ENCODE measurements at places on chromosomes 7 and 10.
A peak's percentile ranks its signal among the peaks of the same experiment; 100 is the strongest.

- no peak for DNase-seq
These were observed 4.6 kb downstream of the VAX1 start for GRCh38 chr10:117133273-117134055.

DNA sequence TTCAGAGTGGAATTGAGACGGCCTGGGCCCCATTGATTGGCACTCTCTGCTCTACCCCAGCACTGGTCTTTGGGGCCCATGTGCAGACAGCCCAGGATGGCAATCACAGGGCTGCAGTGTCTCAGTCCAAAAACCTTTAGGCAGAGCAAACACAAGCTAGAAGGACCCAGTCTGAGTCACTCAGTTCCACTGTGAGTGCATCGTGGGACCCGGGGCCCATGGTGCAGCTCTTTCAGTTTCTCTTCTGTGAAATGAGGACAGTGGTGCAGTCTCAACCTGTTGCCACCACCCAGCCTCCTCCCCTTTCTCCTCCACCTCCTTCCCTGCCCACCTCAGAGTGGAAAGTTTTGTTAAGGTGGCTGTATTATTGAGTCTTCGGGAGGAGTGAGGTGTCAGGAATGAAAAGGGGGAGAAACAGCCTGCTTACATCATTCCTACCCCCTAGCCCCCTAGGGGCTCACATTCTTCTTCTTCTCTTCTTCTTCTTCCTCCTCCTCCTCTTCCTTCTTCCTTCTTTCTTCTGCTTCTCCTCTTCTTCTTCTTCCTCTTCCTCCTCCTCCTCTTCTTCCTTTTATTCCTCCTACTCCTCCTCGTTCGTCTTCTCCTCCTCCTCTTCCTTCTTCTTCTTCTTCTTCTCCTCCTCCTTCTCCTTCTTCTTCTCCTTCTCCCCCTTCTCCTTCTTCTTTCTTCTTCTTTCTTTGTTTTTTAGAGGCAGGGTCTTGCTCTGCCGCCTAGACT, 19.5 kb upstream of the CARD11 start:
- DNase-seq, result no peak

GRCh38 chr10:133242611-133243356, 5.1 kb downstream of the VENTX start:
- DNase-seq, result no peak

DNA sequence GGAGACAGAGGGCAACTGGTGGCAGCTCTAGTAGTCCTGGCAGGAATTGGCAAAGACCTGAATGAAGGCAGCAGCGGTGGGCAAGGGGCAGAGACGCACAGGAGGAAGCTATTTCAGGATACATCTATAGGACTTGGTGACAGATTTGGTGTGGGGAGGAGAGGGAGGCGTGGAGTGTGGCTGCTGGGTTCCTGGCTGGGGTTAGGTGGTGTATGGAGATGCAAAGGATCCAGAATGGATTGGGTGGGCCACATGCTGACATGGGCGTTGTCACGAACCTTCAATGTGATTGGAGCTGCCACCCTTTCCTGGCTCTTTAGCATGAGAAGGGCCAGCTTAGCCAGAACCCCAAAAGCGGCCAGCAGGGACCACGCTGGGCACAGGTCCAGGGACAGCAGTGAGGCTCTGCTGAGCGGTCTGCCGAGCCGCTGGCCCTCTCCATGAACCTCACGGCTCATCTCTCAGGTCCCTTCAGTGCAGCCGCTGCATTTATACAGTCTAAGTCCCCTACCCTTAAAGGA, 10.2 kb upstream of the ADCY1 start:
- peak; percentile 70 for DNase-seq

DNA sequence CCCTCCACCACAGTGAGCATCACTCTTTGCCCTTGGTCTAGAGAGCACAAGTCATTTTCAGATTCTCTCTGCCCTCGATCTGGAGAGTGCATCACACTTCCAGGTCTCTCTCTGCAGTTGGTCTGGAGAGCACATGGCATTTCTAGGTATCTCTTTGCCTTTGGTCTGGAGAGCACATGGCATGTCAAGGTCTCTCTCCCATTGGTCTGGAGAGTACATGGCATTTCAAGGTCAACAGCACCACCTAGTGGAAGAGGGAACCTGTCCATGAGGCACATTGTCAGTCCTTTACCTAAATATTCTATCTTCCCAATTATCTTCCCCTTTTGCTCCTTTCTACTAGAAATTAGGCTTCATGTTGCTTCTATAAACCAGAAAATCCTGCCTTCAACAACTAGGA, 1139.4 kb downstream of the XPNPEP1 start:
- no peak for DNase-seq

GRCh38 chr10:1514681-1515080, 222.6 kb downstream of the ADARB2 start:
- no peak for DNase-seq

GRCh38 chr10:47370015-47370767, 13.9 kb downstream of the ZNF488 start:
- peak; percentile 9 for DNase-seq

- DNase-seq, result no peak
These were observed 36.9 kb upstream of the TUBB8 start for GRCh38 chr10:86031-86430.

GRCh38 chr10:73793456-73793855, 8.1 kb downstream of the ZSWIM8 start:
- no peak for DNase-seq

- DNase-seq, result peak; percentile 62
These were observed 300.6 kb downstream of the ZEB1 start for GRCh38 chr10:31619531-31620061.

DNA sequence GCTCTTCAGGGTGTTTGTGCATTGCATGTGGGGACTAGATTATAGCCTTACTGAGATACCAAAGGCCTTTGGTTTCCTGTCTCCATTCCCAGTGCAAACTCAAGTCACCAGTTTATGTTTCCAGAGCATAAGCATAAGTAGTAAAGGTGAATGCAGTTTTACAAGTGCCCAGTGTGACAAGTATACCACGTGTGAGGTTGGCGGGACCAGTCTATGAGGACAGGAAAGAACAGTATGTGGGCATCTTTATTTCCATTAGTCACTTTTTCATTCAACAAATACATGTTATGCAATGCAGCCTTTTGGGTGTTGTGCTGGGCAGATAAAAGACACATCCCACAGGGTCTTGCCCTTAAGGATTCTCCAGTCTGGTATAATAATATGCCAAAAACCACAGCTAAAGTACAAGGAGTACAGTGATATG, 146.5 kb downstream of the ARID5B start:
- DNase-seq, result no peak

- DNase-seq, result no peak
These were observed 820 bp downstream of the BBS9 start for GRCh38 chr7:33130184-33130583.

GRCh38 chr10:122514045-122514840, 46.3 kb upstream of the DMBT1 start:
- DNase-seq, result no peak

DNA sequence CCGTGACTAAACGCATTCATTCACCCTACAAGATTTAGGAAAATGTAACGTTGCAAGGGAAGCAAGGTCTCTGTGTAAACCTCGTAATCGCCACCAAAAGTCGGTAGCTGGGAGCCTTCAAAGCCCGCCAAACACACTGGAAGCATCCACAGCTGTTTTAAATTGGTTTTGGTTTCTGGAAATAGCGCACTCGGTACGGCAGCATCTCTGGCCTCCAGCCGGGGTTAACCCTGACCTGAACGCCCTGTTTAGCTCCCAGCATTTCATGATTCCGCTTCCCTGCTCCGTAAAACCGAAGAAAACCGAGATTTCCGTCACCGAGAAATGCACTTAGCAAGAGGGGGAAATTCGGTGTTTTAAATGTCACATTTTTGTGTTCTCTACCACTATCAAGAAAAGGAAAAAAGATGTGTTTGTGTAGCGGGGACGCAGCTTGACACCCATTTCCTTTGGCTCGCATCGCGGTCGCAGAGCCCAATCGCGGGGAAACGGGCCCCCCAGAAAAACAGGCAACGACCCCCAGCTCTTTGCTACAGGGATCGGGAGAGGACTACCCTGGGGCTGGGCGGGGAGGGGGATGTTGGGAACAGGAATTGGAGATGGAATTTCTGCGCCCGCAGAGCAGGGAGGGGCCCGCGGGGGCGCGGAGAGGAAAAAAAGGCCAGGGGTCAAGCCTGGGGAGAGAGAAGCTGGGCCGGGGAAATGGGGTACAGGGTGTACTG, 646 bp downstream of the SGCE start:
- peak; percentile 86 for DNase-seq

DNA sequence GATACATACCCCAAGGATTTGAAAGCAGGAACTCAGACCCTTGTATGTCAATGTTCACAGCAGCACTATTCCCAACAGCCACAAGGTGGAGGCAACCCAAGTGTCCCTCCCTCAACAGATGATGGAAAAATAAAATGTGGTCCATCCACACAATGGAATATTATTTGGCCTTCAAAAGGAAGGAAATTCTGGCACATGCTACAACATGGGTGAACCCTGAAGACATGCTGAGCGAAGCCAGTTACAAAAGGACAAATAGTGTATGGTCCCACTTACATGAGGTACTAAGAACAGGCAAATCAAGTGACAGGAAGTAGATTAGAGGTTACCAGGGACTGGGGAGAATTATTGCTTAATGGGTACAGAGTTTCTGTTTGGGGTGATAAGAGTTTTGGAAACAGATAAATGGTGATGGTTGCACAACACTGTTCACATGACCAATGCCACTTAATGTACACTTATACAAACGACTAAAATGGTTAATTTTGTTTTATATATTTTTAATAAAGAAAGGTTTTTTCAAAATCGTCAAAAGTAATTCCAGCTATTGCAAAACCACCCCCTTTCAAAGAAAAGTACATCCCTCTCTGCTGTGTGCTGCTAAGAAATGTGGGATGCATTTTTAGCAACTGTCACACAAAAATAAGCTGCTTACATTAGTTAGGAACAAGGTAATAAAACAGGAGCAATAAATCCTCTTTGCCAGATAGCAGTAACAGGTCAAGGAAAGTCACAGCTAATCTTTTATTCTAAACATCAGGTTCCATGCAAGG, 85.7 kb downstream of the GRB10 start:
- DNase-seq, result no peak

DNA sequence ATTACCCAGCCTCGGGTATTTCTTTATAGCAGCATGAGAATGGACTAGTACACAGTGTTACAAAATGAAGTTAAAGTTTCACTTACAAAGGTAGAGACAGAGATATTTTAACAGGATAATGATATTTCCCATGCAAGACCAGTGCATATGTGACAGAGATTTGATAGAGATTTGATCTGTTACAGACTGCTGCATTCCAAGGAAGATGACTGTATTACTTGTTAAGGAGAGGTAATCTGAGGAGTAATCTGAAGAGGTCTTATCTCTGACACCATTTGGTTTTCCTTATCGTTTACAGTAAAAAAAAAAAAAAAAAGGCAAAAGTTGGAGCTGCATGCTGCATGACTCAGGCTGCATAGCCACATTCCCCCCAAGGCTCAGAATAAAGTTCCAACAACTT, 289.6 kb downstream of the POM121L12 start:
- no peak for DNase-seq

DNA sequence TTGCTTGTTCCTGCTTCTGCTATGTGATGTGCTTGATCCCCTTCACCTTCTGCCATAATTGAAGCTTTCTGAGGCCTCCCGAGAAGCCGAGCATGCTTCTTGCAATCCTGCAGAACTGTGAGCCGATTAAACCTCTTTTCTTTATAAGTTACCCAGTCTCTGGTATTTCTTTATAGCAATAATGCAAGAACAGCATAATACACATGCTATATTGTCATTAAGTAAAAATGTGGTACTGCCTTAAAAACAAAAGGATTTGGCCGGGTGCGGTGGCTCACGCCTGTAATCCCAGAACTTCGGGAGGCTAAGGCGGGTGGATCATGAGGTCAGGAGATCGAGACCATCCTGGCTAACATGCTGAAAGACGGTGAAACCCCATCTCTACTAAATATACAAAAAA, 59.6 kb upstream of the ANAPC16 start:
- DNase-seq, result no peak

DNA sequence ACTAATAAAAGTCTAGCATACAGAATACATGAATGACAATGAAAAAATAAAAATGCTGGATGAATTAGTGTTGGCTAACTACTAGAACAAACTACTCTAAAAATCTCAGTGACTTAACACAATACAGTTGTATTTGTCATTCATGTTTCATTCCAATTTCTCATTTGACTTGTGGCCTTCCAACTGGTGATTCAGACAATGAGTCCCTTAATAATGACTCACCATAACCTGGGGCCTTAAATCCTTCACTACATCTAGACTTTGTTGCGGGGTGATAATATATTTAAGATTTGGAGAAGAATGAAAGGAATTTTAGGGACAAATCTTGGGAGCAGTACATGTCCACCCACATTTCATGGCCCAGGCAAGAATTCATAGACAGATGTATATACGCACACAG, 90.5 kb upstream of the POM121L12 start:
- DNase-seq, result no peak

- no peak for DNase-seq
These were observed 196.6 kb downstream of the ARL4A start for GRCh38 chr7:12884033-12884432.

DNA sequence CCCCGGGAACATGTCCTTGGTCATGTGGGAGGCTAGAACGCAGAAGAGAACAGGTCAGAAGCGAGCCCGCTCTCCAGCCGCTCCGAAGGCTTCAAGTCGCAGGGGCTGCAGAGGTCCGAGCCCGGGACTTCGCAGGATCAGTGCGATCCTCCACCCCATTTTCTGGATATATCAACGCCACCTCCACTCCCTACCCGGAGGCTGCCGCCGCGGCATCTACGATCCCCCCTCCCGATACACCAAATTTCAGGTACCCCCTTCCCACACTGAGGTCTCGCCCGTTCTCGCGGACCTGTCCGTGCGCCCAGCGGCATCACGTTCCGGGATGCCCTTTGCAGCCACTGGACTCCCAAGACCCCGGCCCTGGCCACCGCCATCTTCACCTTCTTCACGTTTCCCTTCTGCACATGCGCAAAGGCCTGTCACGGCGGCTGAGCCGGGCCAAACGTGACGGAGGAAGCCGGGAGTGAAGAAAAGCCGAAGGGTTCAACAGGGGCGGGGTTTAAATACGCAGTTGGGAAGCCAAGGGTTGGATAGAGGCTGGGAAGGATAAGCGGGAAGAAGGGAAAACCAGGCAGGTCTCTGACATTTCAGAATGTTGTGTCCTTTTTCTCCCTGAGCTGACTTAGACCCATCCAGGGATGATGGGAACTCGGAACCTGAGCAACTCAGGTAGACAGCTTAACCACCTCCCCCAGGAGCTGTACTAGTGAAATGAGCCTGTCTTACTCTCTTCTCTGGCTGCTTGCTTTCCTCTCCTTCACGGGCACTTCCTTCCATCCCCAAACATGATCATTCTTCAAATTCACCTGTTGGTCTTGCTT, at the start of gene NDUFB8:
TSS of gene NDUFB8 (minus strand) at position 397 of the 824 bp plus-strand sequence. CDS start at position 377, 20 bp downstream.
- peak; percentile 94 for DNase-seq

DNA sequence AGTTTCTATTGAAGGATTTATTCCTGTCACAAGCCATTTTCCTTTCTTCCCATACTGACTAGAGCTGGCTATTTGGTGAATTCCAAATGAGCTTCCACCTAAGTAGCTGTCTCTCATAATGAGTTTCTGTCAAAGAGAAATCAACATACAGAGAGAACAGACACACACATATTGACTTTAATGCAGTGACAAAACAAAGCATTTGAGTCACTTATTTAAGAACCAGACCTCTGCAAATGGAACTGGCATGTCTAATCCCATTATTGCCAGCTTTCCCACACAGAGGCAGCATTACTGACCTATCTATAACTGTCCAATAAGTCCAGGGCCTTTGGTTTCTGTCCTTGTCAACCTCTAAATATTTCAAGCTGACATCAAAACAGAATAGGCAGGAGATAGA, 179.3 kb upstream of the CSTF2T start:
- DNase-seq, result no peak

GRCh38 chr10:15352201-15352600, 18.9 kb downstream of the FAM171A1 start:
- no peak for DNase-seq

- no peak for DNase-seq
These were observed 172.5 kb upstream of the SHH start for GRCh38 chr7:155984609-155985405.

- peak; percentile 40 for DNase-seq
These were observed at the start of gene PCDH15 for GRCh38 chr10:54800741-54801421. Gene PCDH15, minus strand, starts transcription at chr10:54801231. Its CDS starts 136,969 bp downstream, at chr10:54664262.
